Stimulated activated CD4-positive, alpha-beta T cell treated with anti-CD3 and anti-CD28 coated beads, Interleukin-4, amount 100 ng/mL, for 4 hours (primary cell): ENCODE measurements at places on chromosomes 2 and 18.

DNA sequence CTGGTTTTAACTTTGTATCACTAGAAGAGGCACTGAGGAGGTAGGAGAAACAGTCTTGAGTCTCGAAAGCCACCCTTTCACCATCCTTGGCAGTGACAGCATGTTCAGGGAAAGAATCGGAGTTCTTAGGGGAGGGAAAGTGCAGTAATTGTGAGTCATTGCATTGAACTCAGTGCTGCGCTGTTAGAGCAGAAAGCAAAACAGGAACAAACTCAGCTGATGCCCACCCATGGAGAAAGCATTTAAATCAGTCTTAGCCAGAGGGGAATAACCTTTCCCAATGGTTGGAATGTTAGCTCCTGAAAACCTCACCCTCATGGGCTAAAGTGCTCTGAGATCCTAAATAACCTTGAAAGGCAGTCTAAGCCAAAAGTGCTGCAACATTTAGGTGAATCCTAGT, 845.6 kb upstream of the CNTNAP5 start:
- no peak for DNase-seq

- DNase-seq, result no peak
Measured at GRCh38 chr2:196066291-196067087, 2.1 kb downstream of the DNAH7 start.

GRCh38 chr2:46268196-46268595, 29.0 kb upstream of the EPAS1 start:
- no peak for DNase-seq

GRCh38 chr2:225398372-225398771, 1.1 kb upstream of the NYAP2 start:
- DNase-seq, result no peak

DNA sequence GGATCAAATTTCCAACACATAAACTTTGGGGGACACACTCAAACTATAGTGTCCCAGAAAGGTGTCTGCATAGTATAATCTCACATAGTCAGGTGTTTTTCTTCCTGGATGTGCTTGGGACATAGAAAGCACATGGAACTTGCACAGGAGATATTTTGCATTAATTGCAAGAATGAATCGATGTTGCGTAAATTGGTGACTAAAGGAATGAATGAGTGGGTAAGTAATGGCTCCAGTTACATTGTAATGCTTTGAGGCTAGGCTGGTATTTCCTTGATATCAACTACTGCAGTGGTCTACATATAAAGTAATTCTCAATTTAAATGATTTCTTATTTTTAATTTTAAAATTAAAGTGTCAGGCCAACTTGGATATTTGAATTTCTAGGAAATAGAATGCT, 53.4 kb downstream of the SH3RF3 start:
- no peak for DNase-seq

DNA sequence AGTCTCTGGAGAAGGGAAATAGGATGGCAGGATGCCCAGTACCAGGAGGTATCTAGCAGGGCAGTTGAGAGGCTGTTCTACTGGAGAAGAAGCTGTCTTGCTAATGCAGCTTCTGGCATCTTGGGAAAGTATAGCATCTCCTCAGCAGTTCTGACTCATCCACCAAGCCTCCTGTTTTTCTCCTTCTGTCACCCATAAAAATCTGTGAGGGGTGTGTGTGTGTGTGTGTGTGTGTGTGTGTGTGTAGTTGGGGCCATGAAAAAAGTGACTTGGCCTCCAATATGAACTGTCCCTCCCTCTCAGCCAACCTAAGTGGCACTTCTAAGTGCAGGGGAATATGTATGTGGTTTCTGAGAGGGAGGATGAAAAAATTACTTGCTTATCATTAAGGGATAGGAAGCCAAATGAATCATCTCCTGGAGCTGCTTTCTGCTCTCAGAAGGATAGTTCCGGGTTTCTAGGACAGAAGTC, 83.9 kb downstream of the CBLN2 start:
- DNase-seq, result no peak

DNA sequence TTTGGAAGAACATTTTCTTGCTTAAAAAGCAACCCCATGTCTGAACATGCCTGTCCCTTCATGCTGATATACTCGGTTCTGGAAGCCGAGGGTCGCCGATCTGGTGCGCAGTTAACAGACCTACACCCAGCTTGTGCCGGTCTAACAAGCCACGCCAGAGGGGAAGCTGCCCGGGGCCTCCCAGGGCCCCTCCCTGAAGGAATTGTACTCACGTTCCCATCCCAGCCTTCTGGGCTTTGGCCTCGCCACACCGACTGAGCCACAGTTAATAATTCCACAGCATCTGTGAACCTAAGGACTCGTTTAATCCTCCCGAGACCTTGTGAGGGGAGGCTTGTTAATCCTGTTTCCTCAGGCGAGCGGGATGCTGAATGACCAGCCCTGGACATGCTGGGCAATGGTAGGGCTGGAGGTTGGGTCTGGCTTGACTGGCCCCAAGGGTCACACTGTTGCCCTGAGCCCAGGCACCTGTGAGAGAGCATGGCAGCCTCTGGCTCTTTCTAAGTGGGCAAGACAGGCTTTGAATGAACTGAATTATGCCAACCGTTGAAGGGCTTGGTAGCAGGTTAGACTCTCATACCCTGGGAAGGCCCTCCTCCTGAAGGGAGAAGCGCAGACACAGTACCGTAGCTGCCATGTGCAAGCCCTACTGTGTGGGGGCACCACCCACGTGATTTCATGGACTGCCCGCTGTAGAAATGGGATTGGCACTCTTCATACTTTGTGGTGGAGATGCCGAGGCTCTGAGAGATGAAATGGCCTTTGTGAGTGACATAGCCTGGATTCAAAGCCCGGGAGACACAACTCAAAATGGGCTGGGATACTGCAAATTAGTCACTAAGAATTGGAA, 27.9 kb upstream of the ODC1 start:
- DNase-seq, result no peak

DNA sequence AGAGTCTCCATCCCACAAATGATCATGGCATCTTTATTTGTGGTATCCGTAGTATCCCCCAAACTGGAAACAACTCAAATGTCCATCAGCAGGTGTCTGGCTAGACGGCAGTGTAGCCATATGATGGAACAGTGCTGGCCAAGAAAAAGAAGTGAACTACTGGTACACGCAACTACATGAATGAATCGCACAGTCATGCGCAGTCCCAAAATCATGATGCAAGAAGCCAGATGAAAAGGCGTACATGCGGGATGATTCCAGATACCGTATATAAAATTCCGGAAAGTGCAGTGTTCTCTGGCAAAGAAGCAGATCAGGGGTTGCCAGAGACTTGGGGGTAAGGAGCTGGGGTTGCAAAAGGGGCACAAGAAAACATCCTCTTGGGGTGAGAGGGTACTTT, 102.5 kb downstream of the ASAP2 start:
- DNase-seq, result no peak

DNA sequence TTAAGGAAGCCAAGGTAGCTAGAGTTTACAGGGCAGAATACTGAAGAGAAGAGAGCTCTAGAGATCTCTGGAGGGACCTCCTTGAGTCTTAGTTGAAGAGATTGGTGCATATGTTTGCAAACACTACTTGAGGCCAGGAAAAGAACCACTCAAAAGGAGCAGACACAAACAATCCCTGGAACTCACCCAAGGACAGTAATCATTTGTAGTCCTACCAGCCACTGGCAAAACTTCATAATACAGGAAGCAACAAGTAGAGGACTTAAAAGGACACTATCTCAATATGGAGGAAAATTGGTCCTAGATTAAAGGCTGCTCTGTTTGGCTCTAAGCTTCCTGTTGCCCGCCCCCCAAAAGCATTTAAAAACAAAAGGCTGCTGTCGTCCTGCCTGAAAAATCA, 46.9 kb upstream of the UBXN4 start:
- no peak for DNase-seq

DNA sequence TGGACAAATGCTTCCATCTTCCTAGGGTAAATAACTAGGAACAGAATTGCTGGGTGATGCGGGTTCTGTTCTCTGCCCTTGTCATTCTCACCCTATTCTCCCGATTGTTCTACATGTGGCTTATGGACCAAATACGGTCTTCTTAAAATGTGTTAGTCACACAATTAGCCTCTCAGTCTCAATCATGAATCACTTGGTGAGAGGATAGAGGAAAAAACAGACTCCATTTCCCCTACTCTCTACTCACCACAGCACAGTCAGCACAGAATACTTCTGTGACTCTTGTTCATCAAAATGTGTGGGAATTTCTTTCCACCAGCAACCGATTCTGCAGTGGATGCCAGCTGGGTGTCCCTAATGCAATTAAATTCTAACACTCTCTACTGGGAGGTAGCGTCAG, 125.2 kb downstream of the SH3BP4 start:
- DNase-seq, result no peak
